ENCODE measurements at places on chromosomes 11 and 22.

- DNase-seq, result no peak
These were observed 85.9 kb upstream of the LDLRAD3 start for GRCh38 chr11:35857922-35858321.

DNA sequence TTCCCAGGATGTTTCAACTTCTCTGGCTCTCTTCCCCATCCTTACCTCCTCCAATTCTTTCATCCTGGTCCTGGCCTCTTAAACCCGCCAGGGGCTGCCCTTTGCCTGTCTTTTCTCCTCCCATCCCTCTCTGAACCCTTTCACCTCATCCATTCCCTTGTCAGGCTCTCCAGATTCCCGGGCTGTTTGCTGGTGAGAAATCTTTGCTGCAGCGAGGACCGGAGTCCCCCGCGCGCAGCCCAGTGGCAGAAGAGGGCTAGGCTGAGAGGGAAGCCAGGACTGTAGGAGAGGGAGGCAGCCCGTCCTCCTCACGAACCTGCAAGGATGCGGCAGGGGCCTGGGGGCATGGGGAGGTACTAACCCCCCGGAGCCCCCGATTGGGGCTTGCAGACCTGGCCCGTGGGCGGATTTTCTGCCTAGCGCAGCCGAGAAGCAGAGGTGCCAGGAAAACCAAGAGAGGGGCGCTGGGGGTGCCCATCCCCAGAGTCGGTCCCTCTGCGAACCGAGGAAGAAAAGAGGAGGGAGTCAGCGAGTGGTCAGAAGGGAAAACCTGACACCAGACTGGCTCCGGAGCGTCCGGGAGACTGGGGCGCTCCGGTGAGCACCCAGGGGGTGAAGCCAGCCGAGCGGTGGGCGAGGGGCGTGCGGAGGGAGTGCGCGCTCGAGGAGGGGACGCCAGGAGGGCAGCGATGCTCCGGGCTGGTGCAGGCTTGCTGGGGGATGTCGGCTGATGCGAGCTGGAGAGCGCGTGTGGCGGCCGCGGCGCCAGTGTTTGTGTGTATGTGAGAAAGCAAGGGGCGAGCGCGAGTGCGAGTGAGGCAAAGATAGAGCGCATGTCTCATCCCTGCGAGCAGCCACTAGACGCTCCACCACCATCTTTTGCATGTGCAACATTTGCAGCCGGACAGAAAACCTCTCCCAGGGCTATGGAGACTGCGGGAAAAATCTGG lies at the start of gene GRIA4:
Gene GRIA4, plus strand, starts transcription at position 242 of the 950 bp plus-strand sequence. CDS start 925 bp downstream, outside the sequence.
- peak; percentile 51 for DNase-seq

DNA sequence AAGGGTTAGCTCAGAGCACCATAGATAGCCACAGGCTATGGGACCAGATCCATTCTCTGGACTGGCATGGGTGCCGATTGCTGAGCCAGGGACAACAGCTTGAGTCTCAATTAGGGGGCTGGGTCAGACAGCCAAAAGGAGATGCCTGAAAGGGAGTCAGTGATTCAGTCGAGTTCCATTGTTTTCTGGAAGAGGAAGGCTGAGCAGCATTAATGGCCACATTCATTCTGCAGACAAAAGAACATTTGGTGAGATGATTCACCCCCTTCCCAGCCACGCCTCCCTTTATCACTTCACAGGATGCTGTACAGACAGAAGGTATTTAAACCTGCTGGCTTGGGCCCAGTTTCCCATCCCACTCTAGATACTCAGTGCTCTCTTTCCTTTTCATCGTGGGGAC lies 131.9 kb downstream of the ADAMTS15 start:
- DNase-seq, result peak; percentile 99

DNA sequence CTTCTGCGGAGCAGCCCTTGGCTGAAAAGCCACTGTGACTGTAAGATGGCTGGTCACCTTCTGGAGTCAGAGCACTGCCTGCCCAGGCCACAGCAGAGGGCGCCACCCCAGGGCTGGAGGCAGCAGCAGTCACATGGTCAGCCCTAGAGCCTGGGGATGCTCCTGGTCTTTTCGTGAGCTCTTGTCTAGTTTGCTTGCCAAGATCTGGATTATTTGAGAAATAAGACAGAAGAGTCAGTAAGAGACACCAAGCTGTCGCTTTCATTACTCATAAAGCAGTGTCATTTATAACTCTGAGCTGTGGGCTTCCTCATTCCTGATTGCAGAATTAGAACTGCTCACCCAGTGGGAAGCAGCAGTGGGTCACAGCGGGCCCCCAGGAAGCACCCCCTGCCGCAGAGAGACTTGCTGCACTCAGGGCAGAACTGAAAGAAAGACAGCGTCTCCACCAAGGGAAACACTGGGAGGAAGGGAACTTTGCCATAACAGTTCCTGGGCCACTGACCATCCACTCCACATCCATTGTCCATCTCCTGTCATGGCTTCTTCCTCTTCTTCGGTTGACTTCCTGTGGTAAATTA lies 56.7 kb downstream of the PPP6R2 start:
- DNase-seq, result no peak

DNA sequence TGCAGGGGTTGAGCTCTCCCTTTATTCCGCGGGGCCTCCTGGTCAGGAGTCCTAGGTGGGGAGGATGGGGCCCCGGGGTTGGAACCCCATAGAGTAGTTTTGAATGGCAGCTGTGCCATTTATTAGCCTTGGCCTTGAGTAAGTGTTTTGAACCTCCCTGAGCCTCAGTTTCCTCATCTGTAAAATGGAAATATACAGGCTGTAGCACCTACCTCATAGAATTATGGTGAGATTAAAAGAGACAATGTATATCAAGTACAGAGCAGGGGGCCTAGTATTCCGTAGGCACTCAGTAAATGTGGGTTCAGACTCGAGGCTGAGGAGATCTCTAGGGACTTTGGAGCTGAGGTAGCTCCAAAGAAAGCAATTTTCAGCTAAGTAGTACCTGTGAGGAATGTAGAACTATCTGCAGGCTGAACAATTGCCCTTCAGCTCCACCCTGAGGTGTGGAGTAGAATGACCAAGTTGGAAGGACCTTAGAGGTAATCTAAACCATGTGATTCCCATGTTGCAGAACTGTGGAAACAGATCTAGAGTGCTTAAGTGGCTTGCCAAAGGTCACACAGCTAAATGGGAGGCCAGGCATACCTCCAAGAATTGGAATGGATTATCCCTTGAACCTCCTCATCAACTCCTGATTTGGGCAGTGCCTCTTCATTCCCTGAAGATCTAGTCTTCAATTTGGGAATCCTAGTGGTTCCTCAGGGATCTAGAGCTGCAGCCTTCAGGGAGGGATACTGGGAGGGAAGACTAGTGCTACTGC lies 682 bp downstream of the PGAP2 start:
- DNase-seq, result peak; percentile 17

All from astrocyte (in vitro differentiated cells and primary cell).